GM23248 (cell line): ENCODE measurements at places on chromosomes 5 and 9. TPM values are rescaled to one million over a fixed set of nuclear protein-coding genes. Genes with fewer than 3 reads are reported as not detected.

Gene CLIC3
- 33.3 and 37.7 TPM in 2 replicates for total RNA-seq

Gene PRR7
- total RNA-seq = 23.9 and 24.8 TPM in 2 replicates

Gene NR2F1-AS1
- total RNA-seq = 8.3 and 13.4 TPM in 2 replicates

Gene SLC25A2
- not detected in 2 replicates for total RNA-seq

Gene ORM2
- total RNA-seq = not detected in 2 replicates

Gene OR2S2
- 0.11 TPM in 1 of 2 replicates, not detected in the other for total RNA-seq

Gene HDHD3
- 5.3 and 13.2 TPM in 2 replicates for total RNA-seq

Gene AIF1L
- not detected in 2 replicates for total RNA-seq

Gene CAMK2A
- 0.43 and 0.51 TPM in 2 replicates for total RNA-seq

Gene DMRT3
- total RNA-seq = not detected in 2 replicates

Gene DMRTA1
- total RNA-seq = 0.11 TPM in 1 of 2 replicates, not detected in the other

Gene DND1
- total RNA-seq = 0.22 and 0.38 TPM in 2 replicates

Gene IFNA13
- total RNA-seq = not detected in 2 replicates

Gene ZNF189
- total RNA-seq = 10.2 and 16.6 TPM in 2 replicates

Gene BHMT2
- 4.4 and 15.9 TPM in 2 replicates for total RNA-seq

Gene PDCD1LG2
- total RNA-seq = 34.7 and 36.8 TPM in 2 replicates

Gene CDKN2B
- 5.3 and 10.6 TPM in 2 replicates for total RNA-seq

Gene WDR38
- total RNA-seq = not detected in 2 replicates

Gene LCN15
- total RNA-seq = not detected in 2 replicates

Gene PLPPR1
- total RNA-seq = not detected in 2 replicates

Gene SNX30
- total RNA-seq = 26.7 and 31.2 TPM in 2 replicates

Gene ARSK
- total RNA-seq = 8.9 and 14.5 TPM in 2 replicates

Gene PALM2AKAP2
- total RNA-seq = 12.5 and 13.1 TPM in 2 replicates

Gene ITGA1
- total RNA-seq = 18.4 and 18.6 TPM in 2 replicates

Gene SLC6A19
- not detected in 2 replicates for total RNA-seq

Gene GBA2
- 20.3 and 30.0 TPM in 2 replicates for total RNA-seq

Gene WNK2
- total RNA-seq = not detected in 2 replicates

Gene PANK3
- total RNA-seq = 24.2 TPM in 2 replicates

Gene PCDHGB5
- 13.2 and 14.9 TPM in 2 replicates for total RNA-seq

Gene PCDHGA4
- 10.8 and 13.9 TPM in 2 replicates for total RNA-seq

Gene NEK6
- 33.0 and 43.7 TPM in 2 replicates for total RNA-seq

Gene RPL7A
- total RNA-seq = 1,262 and 1,382 TPM in 2 replicates

Gene SH3GL2
- not detected in 2 replicates for total RNA-seq

Gene BARHL1
- not detected in 2 replicates for total RNA-seq

Gene C9orf153
- not detected in 2 replicates for total RNA-seq

Gene MED27
- 21.4 and 35.4 TPM in 2 replicates for total RNA-seq

Gene FBN2
- total RNA-seq = 63.2 and 70.8 TPM in 2 replicates

Gene PCDHB14
- total RNA-seq = 2.1 and 4.3 TPM in 2 replicates

Gene NRG2
- not detected in 2 replicates for total RNA-seq

Gene DOCK2
- 10.4 and 12.1 TPM in 2 replicates for total RNA-seq
